Stimulated activated CD4-positive, alpha-beta T cell treated with anti-CD3 and anti-CD28 coated beads, Interleukin-12 subunit alpha, Interleukin-12 subunit beta, amount 100 ng/mL, for 4 hours (primary cell): ENCODE measurements at places on chromosomes 6 and 20.

- DNase-seq, result no peak
Observed at GRCh38 chr6:159463119-159463829, 229.8 kb downstream of the SOD2 start.

GRCh38 chr6:32937230-32937633 is 3.6 kb downstream of the HLA-DMB start:
- DNase-seq, result no peak

- no peak for DNase-seq
Observed at GRCh38 chr6:161303628-161304340, 29.9 kb upstream of the AGPAT4 start.

DNA sequence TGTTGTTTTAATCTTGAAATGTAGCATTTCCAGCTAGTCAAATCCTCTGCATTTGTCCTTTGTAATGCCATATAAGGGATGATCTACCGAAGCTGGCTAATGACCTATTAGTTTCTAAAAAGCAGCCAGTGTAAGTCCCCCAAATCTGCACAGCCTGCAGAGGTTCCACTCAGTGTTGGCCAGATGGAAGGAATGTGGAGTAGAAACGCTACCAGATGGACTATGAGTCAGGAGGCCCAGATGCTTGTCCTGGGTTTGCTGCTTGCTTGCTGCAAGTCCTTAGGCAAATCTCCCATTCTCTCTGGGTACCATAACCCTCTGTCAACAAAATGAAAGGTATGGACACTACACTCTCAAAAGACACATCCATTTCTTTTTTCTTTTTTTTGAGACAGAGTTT is 149.8 kb downstream of the BTBD9 start:
- no peak for DNase-seq

GRCh38 chr20:414161-414560 is 6.1 kb downstream of the RBCK1 start:
- no peak for DNase-seq

DNA sequence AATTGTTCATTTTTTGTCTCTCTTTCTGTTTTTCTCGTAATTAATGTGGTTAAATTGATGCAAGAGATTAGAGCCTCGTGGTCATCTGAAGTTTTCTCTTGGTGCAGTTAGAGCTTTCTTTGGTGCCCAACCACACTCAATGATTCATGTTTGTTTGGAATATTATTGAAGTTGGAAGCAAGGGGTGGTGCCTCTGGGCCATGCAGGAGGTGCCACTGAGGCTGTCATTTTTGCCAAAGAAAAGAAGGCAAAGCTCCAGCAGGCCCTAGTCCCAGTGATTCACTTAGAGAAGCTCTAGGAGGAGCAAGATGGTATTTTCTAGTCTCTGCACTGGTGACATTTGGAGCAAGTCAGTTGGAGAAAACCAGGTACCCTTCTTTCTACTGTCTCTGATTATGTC is 144.5 kb upstream of the RALGAPA2 start:
- DNase-seq, result no peak

DNA sequence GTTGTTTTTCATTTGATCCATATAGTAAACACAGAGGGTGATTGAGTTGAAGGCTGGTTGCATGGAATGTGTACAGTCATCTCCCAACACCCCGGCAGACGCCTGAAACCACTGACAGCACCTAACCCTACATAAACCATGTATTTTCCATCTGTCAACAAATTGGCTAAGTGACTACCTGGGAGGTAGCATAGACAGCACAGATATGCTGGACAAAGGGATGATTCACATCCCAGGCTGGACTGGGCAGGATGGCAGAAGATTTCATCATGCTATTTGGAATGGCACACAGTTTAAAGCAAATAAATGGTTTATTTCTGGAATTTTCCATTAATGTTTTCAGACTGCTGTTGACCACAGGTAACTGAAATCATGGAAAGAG is 4.4 kb upstream of the VIP start:
- no peak for DNase-seq

DNA sequence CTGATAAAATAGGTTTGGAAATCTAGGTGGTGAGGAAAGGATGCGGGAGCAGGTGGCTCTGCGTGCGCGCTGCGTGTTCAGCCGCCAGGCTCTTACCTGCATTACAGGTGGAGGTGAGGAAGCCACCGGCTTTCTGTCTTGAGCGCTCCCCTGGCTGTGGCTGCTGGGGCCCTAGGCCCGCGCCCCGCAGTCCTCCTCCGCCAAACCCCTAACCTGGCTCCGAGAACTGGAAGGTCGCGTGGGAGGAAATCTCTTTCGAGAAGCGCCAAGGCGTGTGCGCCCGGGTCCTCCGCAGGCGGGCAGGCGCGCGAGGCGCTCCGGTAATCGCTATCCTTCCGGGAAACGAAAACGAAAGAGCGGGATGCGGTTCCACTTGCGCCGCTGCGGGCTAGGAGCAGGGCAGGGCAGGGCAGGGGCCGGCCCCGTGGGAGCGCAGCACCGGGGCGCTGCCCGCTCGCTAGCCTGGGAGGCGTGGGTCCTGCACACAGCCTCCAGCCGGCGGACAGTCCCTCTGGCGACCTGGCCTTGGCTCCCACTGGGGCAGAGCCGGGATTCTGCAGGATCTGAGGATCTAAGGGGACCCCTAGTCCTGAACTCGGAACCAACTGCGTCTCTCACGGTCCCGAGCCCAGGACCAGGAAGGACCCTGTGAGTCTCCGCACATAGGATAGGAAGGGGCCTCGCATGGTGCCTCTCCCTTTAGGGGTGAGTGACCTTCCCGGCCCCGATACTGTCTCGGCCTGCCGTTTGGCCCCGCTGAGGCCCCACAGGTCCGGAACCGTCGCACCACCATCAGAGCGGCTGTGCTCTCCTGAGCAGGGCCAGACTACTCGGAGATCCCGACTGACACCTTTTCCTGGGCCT is at the start of gene ETV7:
Gene ETV7, minus strand, starts transcription at position 230 of the 864 bp plus-strand sequence. Its CDS starts 128 bp downstream, at position 102.
- DNase-seq, result peak; percentile 44

DNA sequence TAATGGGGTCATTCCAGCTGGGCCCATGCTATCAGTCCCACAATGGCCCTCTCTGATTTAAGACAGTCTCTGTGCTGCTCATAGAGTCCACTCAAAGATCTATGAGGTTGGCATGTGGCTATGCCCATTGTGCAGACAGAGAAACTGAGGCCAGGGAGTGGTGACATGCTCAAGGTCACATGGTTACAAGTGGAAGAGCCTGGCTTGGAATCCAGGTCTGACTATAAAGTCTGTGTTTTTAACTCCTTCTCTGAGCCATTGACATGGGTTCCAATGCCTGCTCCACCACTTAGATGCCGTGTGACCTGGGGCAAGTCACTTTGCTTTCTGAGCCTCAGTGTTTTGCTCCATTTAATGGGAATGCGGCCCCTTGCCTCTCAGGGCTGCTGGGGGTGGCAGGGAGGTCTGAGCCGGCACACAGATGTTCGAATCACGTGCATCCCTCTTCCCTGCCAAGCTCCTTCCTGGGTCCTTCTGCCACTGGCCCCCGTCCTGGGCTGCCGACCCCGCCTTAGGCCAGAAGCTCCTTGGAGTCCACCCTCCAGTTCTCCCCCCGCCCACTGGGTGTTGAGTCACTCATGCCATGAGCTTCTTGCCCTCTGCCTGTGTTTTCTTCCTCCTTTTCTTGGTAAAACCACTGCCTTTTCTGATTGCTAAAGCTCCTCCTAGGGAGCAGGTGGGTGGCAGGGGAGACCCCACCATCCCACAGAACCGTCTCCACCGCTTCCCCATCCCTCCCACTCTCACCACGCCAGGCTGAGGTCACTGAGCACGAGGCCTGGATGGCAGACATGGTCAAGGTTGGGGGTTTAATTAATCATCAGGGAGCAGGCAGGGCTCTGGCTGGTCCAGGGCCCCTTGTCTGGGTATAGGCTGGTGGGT is 35.7 kb downstream of the CEBPB start:
- DNase-seq, result no peak

GRCh38 chr20:12821249-12821648 is 187.5 kb upstream of the SPTLC3 start:
- no peak for DNase-seq
